ENCODE measurements at places on chromosomes 12 and 14.
A peak's percentile ranks its signal among the peaks of the same experiment; 100 is the strongest.

GRCh38 chr14:50659327-50659974, 8.7 kb downstream of the SAV1 start:
- DNase-seq, result no peak

DNA sequence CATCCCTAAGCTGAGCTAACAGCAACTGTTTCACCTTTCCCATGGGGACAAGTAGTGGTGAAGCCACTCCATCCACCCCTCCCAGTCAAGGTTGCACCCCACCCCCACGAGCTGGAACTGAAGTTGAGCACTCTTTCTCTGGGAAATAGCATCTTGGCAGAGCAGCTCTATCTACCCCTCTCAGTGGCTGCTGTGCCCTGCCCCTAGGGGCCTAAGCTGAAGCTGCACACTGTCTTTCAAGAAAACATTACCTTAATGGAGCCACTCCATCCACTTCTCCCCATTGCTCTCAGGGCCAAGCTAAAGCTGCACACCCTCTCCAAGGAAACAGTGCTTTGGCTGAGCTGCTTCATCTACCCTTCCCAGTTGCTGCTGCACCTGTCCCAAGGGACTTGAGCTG, 170.6 kb upstream of the CCDC196 start:
- DNase-seq, result no peak

DNA sequence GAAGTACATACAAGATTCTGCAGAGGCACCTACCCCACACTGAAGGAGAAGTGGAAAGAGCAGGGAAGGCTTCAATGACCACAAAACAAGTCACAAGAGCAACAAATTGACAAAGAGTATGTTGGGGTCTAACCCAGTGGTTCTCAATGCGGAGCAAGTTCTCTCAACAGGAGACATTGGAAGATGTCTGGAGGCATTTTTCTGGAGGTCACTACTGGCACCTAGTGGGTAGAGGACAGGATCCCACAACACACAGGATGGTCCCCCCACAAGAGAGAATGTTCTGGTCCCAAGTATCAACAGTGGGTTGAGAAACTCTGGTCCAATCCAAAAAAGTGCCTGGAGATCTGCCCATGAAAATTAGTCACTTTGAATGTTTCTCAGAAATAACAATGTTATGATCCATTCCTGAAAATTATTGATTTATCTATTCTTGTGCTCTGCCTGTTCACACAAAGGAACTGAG, 3.4 kb downstream of the SSH1 start:
- no peak for DNase-seq

DNA sequence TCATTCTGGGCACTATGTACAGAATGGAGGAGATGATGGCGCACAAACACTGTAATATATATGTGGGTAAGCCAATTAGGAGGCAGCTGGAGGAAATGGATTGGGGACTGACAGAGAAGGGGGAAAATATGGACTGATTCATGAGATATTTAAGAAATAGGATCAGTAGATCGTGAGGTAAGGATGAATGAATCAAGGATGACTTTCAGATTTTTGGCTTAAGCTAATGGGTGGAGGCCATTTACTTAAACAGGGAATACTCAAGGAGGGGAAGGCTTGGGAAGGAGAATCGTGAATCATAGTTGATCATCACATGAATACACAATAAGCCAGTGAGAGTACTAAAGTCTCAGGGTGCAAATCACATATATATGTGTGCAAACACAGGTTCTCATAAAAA, 11.2 kb upstream of the GNPNAT1 start:
- no peak for DNase-seq

GRCh38 chr14:64266239-64266638, 27.9 kb downstream of the ESR2 start:
- no peak for DNase-seq

DNA sequence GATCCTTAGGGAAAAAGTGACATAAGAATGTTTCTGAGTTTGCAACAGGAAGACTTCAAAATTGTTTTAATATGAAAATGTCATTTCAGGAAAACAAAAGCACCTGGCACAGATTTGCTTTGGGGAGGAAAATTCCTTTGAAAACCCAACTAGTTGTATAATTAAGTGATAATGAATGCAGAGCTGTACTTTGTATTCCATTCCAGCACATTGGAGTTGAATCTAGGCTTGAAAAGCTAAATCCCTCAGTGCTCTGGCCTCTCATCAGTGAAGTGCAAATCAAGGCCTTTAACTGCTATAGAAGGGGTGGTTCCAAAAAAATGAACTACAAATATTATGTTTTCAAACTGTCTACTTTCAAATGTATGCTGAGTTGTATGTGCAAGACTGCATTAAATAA, 19.6 kb upstream of the C12orf42 start:
- no peak for DNase-seq

- peak; percentile 54 for DNase-seq
Observed at GRCh38 chr14:49865431-49865859, 12.9 kb upstream of the NEMF start.

DNA sequence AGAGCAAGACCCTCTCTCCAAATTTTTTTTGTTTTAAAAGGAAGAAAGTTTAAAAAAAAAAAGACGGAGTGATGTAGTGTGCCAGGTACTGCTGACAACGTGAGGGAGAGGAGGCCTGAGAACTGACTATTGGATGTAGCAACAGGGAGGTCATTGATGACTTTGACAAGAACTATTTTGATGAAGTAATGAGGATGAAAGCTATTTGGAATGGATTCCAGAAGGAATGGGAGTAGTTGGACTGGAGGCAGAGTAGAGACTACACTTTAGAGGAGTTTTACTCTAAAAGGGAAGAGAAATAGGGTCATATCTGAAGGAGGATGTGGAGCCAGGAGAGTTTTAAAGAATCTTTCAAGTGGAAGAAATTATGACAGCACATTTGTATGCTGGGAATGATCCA, 27.8 kb upstream of the SLC38A2 start:
- DNase-seq, result no peak

DNA sequence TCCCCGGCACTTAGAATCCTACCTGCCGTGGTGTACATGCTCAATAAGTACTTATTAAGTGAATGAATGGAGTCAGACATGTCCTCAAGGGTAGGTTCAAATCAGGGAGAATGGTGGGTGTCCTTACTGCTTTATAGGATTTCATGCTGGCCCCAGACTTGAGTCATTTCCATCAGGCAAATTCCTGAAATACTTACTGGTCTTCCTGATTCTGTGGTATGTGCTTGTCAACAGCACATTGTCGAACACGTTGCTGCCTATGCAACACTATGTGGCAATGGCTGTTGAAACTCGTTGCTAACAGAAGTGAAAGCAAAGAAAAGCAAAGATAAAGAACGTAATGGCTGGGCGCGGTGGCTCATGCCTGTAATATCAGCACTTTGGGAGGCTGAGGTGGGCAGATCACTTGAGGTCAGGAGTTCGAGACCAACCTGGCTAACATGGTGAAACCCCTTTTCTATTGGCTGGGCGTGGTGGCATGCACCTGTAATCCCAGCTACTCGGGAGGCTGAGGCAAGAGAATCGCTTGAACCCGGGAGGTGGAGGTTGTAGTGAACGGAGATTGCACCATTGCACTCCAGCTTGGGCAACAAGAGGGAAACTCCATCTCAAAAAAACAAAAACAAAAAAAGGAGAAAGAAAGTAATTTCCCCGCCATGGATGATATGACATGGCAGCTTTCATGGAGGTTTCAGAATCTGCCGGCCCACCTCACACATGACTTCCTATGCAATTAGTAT, 214.9 kb downstream of the ZFP36L1 start:
- no peak for DNase-seq

- DNase-seq, result no peak
Observed at GRCh38 chr12:46585854-46586621, 213.5 kb upstream of the SLC38A2 start.

DNA sequence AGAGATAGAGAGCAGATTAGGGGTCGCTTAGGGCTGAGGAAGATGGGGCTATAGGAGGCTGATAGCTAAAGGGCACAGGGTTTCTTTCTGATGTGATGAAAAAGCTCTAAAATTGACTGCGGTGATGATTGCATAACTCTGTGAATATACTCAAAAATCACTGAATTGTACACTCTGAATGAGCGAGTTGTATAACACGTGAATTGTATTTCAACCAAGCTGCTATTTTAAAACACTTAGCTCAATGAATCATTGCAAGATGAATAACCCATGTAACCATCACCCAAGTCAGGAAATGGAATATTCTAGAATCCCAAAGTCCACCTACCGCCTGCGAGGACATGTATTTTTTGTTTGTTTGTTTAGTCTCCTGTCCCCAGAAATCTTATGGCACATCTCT, 60.1 kb upstream of the CCND2 start:
- DNase-seq, result no peak

DNA sequence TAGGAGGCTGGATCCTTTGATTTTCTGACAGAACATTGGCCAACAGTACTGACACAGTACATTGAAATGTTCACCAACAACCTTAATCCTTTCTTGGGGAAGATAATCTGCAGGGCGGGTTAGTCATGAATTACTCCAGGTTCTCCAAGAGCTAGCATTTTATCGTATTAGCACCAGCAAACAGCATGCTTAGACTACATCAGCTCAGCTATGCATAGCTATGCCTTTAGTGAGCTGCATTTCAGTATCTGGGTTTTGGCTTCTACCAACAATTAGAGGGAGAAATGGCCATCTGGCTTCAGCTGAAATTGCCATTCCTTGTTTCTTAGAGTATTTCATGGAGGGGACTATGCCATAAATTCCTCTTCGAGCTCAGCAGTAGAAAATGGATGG, 33.8 kb downstream of the SAMD4A start:
- no peak for DNase-seq

GRCh38 chr12:124940143-124940392, 25.6 kb upstream of the UBC start:
- no peak for DNase-seq

DNA sequence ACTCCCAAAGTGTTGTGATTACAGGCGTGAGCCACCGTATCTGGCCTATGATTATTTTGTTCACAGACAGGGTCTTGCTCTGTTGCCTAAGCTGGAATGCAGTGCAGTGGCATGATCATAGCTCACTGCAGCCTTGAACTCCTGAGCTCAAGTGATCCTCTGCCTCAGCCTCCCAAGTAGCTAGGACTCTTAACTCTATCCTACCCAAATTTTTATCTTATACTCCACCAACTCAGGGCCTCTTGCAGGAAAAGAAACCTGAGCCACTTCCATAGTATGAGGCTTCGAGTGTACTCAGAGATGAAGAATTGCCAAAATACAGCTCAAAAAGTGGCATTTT, 828 bp downstream of the MMAB start:
- DNase-seq, result no peak

DNA sequence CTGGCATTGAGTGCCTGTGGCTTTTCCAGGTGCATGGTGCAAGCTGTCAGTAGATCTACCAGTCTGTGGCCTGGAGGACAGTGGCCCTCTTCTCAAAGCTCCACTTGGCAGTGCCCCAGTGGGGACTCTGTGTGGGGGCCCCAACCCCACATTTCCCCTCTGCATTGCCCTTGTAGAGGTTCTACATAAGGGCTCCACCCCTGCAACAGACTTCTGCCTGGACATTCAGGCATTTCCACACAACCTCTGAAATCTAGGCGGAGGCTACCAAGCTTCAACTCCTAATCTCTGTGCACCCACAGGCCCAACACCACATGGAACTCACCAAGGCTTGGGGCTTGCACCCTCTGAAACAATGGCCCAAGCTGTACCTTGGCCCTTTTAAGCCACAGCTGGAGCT, 102.7 kb upstream of the PLEKHG7 start:
- DNase-seq, result no peak

DNA sequence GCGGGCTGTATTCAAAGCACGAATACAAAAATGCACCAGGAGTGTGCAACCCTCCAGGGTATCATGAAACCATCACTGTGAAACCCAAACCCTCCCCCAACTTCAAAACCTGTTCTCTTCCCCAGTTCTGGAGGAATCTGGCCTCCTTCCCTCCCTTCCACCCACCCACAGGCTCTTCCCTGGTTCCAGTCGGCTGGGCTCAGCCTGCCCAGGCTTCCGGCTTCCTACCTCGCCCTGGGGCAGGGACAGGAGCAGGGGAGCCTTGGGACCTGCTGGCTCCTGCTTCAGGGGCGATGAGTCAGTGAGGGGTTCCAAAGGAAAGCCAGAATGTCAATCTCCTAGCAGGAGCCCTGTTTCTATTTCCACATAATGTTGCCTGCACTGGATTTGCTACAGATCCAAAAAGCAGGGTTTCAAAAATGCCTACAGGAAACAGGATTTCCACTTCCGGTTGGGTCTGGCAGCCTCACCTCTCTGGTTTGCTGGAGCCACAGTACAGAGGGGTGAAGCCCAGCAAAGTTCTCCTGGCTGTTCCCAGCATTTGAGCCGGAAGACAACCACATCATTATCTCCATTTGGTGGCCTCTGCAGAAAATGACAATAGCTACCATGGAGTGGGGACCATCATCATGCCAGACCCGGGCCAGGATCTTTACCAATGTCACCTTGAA, 278.3 kb downstream of the DPF3 start:
- no peak for DNase-seq

GRCh38 chr14:101820283-101820798, 58.8 kb downstream of the PPP2R5C start:
- no peak for DNase-seq

DNA sequence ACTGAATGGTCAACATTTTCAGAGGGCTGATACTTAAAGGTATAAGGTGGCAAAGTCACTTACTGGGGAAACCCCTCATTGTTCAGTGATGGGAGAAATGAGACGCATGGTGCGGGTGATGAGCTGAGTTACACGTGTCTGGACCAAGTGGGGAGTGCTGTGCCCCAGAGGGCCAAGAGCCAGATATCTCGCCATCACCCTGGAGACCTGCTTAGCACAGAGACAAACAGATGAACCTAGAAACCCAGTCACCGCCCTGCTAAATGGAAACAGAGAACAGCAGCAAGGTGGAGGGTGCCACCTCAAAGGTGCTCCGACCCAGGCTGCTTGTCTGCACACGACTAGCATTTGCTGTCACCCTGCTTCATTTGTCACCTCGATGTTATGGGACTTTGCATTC, 92.4 kb downstream of the RBM19 start:
- peak; percentile 60 for DNase-seq

- DNase-seq, result no peak
Observed at GRCh38 chr14:92780444-92781232, 13.5 kb upstream of the GOLGA5 start.

GRCh38 chr12:121939186-121939585, 20.8 kb downstream of the CFAP251 start:
- no peak for DNase-seq

DNA sequence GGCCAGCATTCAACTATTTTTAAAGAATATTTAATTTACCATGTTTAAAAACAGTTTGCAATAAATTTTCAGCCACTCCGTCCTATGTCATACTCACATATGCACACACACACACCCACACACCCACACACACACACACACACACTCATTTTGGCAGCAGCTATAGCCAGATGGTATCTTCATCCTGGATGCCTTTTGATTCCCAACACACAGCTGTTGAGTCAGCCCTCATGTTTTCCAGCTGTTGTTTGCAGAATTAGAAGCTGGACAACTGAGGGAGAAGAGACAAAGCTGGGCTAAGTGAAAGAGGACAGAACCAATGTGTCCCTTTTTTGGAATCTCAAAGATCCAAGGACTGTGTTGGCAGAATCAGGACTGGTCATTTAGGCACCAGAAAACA, 80.0 kb upstream of the EGLN3 start:
- peak; percentile 29 for DNase-seq

GRCh38 chr12:109771746-109772621, 58.4 kb downstream of the FAM222A start:
- DNase-seq, result peak; percentile 33

All from SK-N-SH (cell line).